ENCODE measurements at places on chromosomes 16 and 17. TPM values are rescaled to one million over a fixed set of nuclear protein-coding genes. Genes with fewer than 3 reads are reported as not detected.

TMEM98 gene
- 260 TPM for polyA plus RNA-seq

- no peak for DNase-seq
Measured at GRCh38 chr16:65289022-65289421, 167.2 kb upstream of the CDH11 start.

- no peak for DNase-seq
Measured at GRCh38 chr16:28981517-28981916, 3.3 kb upstream of the LAT start.

DNA sequence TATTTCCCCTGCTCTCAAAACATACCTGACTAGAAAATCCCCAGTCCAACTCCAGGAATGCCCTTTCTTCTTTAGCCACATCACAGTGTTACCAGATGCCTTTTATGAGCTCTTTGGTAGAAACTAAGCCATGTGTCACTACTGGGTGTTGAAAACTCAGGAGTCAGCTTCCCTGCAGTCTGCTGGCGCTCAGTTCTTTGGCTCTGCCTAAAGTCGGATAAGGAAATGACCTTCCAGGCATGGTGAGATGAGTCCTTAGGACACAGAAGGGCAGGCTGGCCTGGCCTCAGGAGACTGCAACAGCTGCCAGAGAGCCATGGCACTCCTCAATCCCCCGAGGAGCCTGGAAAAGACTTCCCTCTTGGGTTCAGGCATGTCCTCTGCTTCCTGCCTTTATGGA lies 89.1 kb downstream of the CDH13 start:
- no peak for DNase-seq

- no peak for DNase-seq
Measured at GRCh38 chr17:80761110-80761871, 216.7 kb downstream of the RPTOR start.

WNT9B gene
- polyA plus RNA-seq = not detected

DNA sequence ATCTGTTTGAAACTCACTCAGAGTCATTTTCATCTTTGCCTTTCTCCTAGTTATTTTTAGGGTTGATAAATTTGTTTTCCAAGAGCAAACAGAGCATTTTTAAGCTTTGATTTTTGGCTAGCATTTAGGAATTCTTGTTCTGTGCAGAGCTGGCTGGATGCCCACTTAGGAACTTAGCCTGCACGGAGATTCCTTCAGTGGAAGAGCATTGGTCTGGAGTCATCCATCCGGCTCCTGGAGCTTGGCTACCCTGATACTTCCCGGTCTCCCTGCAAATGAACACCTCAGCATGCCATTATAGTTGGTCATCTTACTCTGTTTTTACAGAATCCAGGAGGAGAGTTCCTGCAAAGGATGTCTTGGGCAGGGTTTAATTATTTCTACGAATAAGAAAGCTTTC lies 57.1 kb downstream of the SPECC1 start:
- DNase-seq = peak; percentile 74

DNA sequence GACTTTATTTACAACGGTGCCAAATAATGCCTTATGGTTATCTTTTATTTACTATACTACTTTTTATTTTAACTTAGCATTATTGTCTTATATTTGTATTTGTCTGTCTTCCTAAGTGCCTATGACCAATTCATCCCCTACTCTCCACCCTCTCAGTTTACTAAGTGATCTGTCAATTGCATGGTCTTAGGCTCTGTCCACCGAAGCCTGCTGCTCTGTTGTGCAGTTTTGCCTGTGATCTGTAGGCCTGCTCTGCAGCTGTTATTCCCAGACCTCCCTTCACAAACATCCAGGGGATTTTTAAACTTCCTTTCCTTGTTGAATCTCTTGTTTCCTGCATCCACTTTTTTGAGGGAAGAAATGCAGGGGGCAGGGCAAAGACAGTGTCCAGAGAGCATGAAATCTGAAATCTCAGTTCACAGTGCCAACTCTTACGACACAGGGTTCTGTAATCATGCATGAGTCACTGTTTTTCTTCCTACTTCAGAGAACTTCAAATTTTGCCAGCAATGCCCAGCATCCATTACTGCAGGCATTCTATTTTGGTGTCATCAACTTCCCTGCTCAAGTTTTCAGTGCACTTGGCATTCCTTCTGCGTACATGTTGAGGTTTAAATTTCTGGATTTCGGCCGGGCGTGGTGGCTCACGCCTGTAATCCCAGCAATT lies 11.4 kb downstream of the SLFN5 start:
- peak; percentile 87 for DNase-seq

- DNase-seq = no peak
Measured at GRCh38 chr16:57313509-57313908, 29.0 kb upstream of the PLLP start.

CCL1 gene
- not detected for polyA plus RNA-seq

DNA sequence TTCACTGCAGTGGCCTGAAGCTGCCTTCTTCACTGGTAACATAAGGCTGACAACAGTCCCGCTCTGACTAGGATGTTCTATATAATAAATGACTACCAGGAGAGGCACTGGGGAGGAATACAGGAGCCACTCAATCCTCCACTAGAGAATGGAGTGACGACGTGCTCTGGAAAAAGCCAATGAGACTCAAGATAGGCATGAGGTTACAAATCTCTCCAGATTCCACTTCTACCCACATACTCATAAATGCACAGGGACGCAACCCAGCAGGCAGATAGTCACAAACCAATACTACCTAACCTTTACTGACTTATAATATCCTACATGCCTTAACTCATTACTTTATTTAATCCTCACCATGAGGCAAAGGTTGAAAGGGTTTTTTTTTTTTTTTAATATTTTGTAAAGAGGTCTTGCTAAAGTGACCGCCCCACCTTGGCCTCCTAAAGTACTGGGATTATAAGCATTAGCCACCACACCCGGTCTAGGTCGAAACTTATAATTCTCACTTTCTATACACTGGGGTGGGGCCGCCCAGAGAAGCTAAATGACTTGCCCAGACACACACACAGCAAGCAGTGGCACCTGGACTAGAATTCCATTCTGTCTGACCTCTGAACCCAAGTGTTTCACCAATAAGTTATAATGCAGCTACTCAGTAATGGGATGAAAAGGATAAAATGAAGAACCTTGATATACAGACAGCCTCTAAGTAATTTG lies 33.7 kb downstream of the TOM1L2 start:
- DNase-seq = no peak

DNA sequence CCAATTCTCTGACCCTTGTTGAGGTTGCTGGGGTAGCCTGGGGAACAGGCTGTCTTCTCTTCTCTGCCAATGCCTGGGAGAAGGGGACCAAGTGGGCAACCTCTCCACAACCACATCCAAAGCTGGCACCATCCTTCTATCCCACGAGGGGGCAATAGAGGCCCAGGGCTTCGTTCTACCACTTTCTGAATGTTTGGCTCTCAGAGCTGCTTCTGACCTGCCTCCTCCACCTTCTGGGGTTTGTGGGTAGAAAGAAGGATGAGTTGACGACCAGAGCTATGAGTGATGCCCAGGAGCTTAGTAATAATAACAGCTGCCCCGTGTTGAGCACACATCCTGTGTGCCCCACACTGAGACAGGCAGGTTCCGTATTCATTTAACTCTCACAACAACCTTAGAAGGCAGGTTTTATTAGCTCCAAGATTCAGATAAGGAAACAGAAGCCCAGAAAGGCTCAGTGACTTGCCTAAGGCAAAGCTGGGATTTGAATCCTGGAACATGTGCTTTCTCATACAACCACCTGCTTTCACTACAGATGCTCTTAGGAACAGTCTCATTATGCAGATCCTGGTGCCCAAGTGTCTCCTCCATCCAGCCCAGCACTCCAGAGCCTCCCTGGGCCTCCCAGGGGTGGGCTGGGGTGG lies 11.1 kb downstream of the TSPOAP1 start:
- DNase-seq = peak; percentile 43

GRCh38 chr17:79141578-79142355 lies 67.1 kb downstream of the ENGASE start:
- no peak for DNase-seq

GRCh38 chr17:50352072-50352692 lies 6.3 kb downstream of the XYLT2 start:
- no peak for DNase-seq
